ENCODE measurements at places on chromosomes 5 and 9.

GRCh38 chr5:79413112-79413511 is 100.8 kb downstream of the HOMER1 start:
- DNase-seq: no peak
- H3K4me3 ChIP-seq: no peak overlapping the region
- no peaks in the 10 kb centered on the region for H3K4me1 ChIP-seq
- H3K27ac ChIP-seq: no peak overlapping the region

GRCh38 chr5:116459301-116459700 is 115.3 kb downstream of the SEMA6A start:
- H3K36me3 ChIP-seq: peaks cover 5% of the 10 kb centered on the region
- H3K4me1 ChIP-seq: no peaks in the 10 kb centered on the region
- no peaks in the 10 kb centered on the region for H3K27me3 ChIP-seq

DNA sequence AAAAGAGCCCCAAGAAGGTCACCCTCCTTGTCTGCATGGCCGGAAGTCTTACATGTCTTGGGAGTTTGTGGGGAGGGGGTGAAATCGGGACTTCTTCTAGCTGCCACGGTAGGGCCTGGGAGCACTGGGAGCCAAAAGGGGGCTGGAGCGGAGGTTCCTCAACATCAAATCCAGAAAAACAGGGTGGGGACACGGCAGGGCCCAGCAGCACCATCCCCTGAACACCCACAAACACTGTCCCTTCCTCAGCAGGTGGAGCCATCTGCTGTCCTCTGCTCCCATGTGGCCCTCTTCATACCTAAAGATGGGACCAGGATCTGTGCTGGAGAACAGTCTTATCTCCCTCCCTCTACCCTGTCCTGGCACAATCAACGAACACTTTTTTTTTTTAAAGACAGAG is 2.7 kb downstream of the TERT start:
- no peaks in the 10 kb centered on the region for H3K36me3 ChIP-seq
- no peaks in the 10 kb centered on the region for H3K27me3 ChIP-seq
- no peak overlapping the region for H3K4me3 ChIP-seq
- DNase-seq: no peak

GRCh38 chr9:100573655-100574260 is 4.1 kb upstream of the CAVIN4 start:
- no peak overlapping the region for H3K4me3 ChIP-seq
- H3K27ac ChIP-seq: no peak overlapping the region
- H3K4me1 ChIP-seq: no peaks in the 10 kb centered on the region
- H3K36me3 ChIP-seq: no peaks in the 10 kb centered on the region
- no peaks in the 10 kb centered on the region for H3K27me3 ChIP-seq

GRCh38 chr5:150112201-150113046 is 26.1 kb upstream of the CSF1R start:
- no peak for DNase-seq
- H3K27me3 ChIP-seq: no peaks in the 10 kb centered on the region
- H3K4me3 ChIP-seq: no peak overlapping the region
- no peak overlapping the region for H3K27ac ChIP-seq
- no peaks in the 10 kb centered on the region for H3K4me1 ChIP-seq

DNA sequence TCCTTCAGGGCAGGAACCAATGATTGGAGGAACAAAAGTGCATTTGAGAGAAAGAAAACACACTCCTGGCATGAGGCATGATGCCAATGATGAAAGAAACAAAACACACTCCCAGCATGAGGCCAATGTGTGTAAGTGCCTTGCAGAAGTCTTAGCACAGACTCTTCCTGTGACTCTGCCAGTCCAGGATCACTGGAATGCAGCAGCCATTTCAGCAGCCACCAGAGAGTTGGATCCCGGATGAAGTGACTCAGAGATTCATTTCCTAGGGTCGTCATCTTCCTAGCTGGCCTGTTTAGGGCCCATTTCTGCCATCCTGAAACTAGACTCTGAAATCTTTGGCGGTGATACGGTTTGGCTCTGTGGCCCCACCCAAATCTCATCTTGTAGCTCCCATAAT is 212.5 kb downstream of the CFAP90 start:
- no peaks in the 10 kb centered on the region for H3K36me3 ChIP-seq
- no peak overlapping the region for H3K4me3 ChIP-seq
- no peaks in the 10 kb centered on the region for H3K4me1 ChIP-seq
- H3K27ac ChIP-seq: no peak overlapping the region
- H3K27me3 ChIP-seq: no peaks in the 10 kb centered on the region

GRCh38 chr5:180844432-180844831 is 16.6 kb downstream of the ZFP62 start:
- no peak for DNase-seq
- H3K36me3 ChIP-seq: peaks cover 4% of the 10 kb centered on the region
- no peaks in the 10 kb centered on the region for H3K27me3 ChIP-seq
- H3K27ac ChIP-seq: no peak overlapping the region
- H3K4me1 ChIP-seq: peaks cover 3% of the 10 kb centered on the region
- H3K4me3 ChIP-seq: no peak overlapping the region

DNA sequence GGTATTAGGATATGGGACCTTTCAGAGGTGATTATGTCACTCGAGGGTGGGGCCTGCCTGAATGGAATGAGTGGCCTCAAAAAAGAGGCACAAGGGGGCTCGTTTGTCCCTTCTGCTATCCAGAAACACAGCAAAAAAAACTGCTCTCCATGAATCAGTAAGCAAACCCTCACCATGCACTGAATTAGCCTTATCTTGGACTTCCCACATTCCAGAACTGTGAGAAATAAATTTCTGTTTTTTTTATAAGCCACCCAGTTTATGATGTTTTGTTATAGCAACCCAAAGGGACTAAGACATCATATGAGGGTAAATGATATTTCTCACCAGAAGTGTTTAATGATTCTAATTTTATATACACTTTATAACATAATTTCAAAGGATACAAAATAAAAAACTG is 476.6 kb upstream of the EDIL3 start:
- H3K36me3 ChIP-seq: no peaks in the 10 kb centered on the region
- DNase-seq: no peak
- H3K27me3 ChIP-seq: no peaks in the 10 kb centered on the region
- no peak overlapping the region for H3K27ac ChIP-seq
- H3K4me1 ChIP-seq: 0 out of 2 replicates have a peak, but pooled peaks cover 1% of the 10 kb centered on the region
- H3K4me3 ChIP-seq: no peak overlapping the region

DNA sequence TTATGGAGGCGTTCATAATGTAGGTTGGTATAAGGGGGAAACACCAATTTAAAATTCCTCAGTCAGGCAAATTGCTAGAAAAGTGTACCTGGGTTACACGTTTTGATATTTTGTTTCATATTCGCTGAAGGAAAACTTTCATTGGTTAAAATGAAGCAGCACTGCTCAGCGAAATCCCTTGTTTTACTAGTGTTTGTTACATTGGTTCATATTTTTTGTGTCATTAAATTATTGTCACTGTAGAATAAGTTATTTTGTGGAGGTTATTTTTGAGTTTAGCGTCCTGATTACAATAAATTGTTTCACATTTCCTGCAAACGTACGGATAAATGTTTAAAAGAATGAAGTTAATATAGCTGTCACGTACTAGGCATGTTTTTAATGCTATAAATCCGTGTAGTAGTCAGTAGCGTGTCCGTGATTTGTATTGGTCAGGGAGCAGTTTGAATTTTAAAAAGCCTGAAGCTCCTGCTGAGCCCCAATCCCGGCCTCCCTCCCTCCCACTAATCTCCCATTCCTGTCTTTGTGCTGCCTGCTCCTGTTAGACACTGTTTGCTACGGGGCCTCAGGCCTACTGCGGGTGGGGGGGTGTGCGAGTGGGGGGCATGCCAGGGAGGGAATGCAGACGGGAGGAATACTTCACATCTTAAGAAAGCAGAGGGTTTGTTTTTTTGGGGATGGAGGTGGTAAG is 2.0 kb downstream of the NIPBL start:
- no peaks in the 10 kb centered on the region for H3K36me3 ChIP-seq
- no peak for DNase-seq
- no peak overlapping the region for H3K27ac ChIP-seq

GRCh38 chr5:141354900-141355469 is at the start of gene PCDHGA4:
Gene PCDHGA4, plus strand, starts transcription at chr5:141355021. Its CDS starts 87 bp downstream, at chr5:141355108.
- no peak for DNase-seq
- H3K27ac ChIP-seq: no peak within 1 kb of the TSS
- H3K27me3 ChIP-seq: no peaks in the 10 kb centered on the region
- H3K36me3 ChIP-seq: no peaks in the 10 kb centered on the region

DNA sequence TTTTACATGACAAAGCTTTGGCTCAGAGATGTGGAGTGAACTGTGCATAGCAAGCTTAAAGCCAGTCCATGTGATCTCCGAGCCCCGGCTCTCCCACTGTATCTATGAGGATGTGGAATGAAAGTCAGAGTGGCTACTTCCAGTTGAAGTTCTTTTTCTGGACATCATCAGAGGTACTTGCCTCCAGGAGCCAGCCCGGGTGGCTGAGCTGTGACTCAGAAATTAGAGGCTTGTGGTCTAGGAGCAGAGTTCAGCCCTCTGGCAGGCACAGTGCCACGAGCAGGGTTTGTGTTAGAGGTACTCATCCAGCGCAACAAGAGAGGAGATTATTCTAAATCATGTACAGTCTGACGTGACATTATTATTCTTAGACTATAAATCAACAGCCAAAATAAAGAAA is 322.5 kb downstream of the CDK5RAP2 start:
- H3K27me3 ChIP-seq: no peaks in the 10 kb centered on the region
- no peak overlapping the region for H3K27ac ChIP-seq
- H3K4me1 ChIP-seq: no peaks in the 10 kb centered on the region
- no peak for DNase-seq
- H3K4me3 ChIP-seq: no peak overlapping the region

DNA sequence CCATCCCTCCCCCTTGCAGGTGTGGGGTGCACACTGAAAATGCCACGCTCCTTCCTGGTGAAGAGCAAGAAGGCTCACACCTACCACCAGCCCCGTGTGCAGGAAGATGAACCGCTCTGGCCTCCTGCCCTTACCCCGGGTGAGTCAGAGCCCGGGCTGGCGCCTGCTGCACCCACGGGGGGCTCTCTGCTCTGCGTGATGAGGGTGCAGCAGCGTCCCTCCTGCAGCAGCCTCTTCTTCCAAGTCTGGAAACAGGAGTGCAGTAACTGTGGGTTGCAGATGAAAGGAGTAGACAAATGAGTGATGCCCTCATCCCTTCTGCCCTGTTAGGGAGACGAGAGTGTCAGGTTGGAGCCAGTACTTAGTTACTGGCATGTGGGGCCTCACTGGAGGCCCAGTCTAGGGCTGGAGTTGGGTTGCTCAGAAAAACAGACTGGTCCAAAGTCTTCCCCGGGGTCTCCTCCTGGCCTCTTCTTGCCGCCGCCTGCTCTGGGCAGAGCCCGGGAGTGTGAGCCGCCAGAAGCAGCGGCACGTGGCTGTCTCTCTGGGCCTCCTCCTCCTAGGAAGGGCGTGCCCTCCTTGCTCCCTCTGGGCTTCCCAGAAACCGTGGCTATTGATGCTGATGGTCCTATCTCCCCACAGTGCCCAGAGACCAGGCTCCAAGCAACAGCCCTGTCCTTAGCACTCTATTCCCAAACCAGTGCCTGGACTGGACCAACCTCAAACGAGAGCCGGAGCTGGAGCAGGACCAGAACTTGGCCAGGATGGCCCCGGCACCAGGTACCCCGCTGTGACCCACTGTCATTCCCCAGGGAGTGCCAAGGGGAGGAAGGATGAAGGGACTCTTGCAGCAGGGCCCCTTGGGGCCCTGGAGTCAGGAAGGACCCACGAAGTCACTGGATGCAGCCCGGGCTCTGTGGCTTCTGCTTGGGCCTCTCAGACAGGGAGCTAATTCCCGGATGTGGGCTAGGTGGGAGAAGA is 8.4 kb downstream of the GFI1B start:
- H3K4me3 ChIP-seq: no peak overlapping the region
- no peaks in the 10 kb centered on the region for H3K4me1 ChIP-seq
- H3K27me3 ChIP-seq: no peaks in the 10 kb centered on the region
- H3K27ac ChIP-seq: no peak overlapping the region

DNA sequence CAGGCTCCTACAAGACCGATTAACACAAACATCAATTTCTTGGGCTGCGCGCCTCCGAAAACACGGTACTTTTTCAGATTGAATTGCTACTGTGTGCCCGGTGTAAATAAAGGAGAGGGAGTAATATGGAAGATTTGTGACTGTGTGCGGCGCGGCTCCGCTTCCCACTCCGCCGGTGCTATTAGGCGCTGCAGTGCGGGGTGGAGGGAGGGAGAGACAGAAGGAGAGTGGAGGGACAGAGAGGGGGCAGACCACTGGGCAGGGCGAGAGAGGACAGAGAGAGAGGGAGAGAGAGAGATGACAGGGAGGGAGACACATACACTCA is 24.7 kb upstream of the RNU6ATAC start:
- no peak overlapping the region for H3K27ac ChIP-seq
- no peaks in the 10 kb centered on the region for H3K4me1 ChIP-seq
- peak overlapping the region; percentile 1 for H3K4me3 ChIP-seq
- 0 out of 2 replicates have a peak, but pooled peaks cover 2% of the 10 kb centered on the region for H3K36me3 ChIP-seq

DNA sequence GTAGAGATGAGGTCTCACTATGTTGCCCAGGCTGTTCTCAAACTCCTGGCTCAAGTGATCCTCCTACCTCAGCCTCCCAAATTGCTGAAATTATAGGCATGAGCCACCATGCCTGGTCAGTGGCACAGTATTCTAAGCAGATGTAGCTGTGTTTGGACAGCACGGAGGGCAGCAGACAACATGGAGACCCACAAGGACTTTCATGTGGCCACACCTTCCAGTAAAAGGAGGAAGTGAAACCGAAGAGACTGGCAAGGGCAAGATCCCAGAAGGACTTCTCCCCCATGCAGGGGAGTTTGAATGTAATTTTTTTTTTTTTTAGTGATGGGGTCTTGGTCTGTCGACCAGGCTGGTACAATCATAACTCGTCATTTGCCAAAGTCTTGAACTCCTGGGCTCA is 172.2 kb downstream of the TRPM3 start:
- H3K27ac ChIP-seq: no peak overlapping the region
- no peaks in the 10 kb centered on the region for H3K4me1 ChIP-seq
- no peak overlapping the region for H3K4me3 ChIP-seq

DNA sequence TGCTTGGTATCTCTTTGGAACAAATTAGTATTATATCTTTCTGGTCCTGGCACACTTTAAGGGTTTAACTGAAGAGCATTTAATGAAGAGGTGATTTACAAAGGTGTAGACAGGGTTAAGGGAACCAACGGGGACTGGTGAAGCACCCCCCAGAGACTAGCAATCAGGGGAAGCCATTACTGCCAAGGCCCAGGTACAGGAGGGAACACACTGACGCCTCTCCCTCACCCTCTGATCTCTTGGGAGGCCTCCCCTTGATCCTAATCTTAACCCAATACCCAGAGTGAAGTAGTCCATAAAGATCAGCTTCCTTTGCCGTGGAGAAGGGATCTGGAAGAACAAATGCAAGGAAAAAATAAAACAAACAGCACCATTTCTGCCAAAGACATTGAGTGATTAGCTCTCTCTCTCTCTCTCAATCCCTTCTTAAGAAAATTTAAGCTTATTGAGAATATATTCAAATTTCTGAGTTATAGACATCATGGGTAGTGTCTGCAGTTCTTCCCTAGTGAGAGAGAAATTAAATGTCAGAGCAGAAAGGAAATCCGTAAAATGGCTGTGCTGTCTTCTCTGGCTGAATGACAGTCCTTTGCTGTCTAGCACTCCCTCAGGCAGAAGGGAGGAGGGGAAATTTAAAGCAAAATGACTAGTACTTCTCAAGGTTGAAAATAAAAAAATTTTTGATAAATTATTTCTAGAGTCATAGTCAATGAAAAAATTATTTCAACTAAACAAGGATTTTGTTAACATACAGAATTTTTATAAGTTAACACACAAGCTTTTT is 20.0 kb downstream of the F2R start:
- peaks cover 2% of the 10 kb centered on the region for H3K4me1 ChIP-seq

- no peaks in the 10 kb centered on the region for H3K36me3 ChIP-seq
- no peaks in the 10 kb centered on the region for H3K4me1 ChIP-seq
- DNase-seq: no peak
- H3K4me3 ChIP-seq: no peak overlapping the region
- no peak overlapping the region for H3K27ac ChIP-seq
- H3K27me3 ChIP-seq: no peaks in the 10 kb centered on the region
Observed at GRCh38 chr9:80946496-80947170, 742.7 kb downstream of the TLE1 start.

GRCh38 chr5:65468633-65469032 is 13.1 kb downstream of the ADAMTS6 start:
- no peak overlapping the region for H3K4me3 ChIP-seq
- no peaks in the 10 kb centered on the region for H3K36me3 ChIP-seq
- no peak for DNase-seq
- H3K27ac ChIP-seq: no peak overlapping the region
